ENCODE measurements at places on chromosomes 2 and 18.

DNA sequence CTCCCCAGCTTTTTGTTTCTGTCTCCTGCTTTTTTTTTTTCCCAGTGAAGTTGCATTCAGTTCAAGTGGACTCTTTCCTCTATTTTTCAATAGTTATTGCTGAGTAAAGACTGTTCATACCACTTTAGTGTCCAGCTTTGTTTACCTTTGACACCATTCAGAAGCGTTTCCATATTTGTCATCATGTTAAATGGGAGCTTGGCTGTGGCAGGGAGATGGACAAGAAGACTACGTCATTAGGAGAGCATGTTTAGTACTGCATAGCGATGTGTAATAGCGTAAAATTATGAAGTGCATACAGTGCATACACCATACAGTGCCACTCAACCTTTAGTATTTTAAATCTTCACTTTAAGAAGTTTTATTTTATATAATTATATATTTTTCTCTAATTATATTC is 655.9 kb downstream of the DCC start:
- DNase-seq = peak; percentile 63

GRCh38 chr2:20164734-20165478 is 60.0 kb downstream of the SDC1 start:
- no peak for DNase-seq

GRCh38 chr2:6297238-6297637 is 568.5 kb downstream of the CMPK2 start:
- no peak for DNase-seq

DNA sequence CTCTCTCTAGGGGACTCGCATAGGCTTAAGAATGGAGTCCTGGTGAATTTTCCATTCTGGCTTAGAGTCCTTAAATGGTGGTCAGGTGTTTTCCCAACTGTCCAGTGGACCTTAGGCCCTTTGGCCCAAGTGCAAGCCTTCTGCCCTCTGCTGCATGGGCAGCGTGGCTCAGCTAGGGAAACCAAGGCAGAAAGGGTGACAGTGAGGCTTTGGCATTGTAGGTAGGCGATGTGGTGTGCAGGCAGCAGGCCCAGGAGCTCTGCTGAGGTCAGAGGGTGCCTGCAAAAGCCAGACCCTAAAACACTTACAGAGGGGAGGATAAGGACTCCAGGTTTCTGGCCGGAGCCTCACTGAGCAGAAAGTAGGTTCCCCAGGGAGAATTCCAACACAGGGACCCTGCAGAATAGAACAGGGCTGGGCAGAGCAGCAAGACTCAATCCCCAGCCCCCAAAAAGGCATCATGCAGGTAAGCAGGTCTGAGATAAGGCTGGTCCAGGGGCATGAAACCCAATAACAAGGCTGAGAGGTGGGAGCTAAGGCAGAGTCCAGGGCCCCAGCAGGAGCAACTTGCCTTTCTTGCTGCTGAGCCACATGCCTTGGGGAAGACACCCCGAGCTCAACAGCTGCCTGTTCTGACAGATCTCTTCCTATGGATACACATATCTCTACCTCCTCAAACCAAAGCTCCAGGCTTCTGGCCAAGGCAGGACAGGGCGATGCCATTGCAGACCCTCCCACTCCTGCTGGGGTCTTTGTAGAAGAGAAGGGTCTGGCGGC is 199.7 kb downstream of the TNS1 start:
- no peak for DNase-seq

DNA sequence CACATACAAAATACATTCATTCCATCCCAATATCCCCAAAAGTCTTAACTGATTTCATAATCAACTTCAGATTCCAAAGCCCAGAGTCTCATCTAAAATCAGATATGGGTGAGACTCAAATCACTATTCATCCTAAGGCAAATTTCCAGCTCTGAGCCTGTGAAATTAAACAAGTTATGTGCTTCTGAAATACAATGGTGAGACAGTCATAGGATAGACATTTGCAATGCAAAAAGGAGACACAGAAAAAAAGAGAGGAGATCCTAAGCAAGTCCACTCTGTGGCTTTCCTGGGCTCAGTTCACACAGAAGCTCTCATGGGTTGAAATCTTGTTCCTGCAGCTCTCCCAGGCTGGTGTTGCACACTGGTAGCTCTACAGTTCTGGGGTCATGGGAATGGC is 18.3 kb downstream of the ZNF892 start:
- DNase-seq = no peak

DNA sequence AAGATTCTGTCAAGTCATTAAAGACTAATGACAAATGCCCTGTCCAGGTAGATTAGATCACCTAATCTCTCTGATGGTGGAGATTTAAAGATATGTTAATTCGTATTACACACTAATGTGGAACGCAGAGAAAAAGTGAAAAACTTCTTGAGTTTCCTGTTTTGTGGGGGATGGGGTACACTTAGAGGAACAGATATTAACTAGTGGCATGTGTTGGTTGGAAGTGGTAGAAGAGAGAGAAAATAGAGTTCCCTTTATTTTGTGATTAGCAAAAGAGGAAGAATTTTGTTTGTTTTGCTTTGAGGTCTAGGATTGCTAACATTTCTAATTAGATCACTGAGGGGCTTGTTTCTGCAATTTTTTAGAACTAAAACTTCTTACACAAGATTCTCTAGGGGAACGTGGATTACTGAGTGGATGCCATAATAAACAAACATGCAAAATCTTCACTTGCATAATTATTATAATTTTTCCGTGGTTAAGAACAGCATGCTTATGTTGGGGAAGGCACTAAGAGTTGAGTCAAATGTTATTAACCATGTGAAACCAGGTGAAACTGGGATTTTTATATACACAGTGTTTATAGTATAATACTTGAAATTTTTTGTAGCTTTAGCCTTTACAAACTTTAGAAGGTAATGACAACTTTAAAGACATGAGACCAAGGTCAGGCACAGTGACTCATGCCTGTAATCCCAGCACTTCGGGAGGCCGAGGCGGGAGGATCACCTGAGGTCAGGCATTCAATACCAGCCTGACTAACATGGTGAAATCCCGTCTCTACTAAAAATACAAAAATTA is 97.4 kb upstream of the STK17B start:
- no peak for DNase-seq

DNA sequence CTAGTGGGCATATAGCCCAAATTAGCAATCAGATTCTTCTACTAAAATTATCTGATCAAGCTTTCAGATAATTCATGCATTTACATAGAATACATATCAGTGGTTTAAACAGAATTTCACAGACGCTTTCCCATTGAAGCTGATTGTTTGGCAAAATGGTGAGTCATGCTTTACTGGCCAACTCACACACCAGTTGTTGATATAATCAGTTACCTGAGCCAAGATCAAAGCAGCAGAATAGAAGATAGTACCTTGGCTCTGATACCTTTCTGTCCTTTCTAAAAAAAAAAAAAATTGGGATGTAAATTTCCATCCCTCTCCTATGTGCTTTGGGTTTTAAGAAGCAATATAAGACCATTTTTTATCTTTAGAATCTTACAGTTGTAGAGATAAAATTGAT is 178.0 kb downstream of the MCFD2 start:
- peak; percentile 62 for DNase-seq

- no peak for DNase-seq
These were observed 75.4 kb upstream of the IGFBP5 start for GRCh38 chr2:216770717-216771116.

DNA sequence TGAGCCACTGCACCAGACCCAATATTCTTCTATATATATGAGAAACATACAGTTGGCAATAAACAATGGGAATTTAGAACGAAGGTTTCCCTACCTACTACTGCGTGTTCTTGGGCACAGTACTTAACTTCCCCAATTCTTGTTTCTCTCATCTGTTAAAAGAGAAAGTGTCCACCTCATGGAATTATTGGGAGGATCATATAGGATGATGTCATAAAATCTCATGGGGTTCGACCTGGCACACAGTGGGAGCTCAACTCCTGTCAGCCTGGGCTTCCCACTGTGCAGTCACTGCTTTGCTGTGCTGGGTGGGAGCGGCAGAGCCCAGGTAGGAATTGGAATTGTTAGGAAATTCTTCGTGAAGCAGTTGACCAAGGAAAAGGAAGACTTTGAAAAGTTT is 203.3 kb downstream of the SH3BP4 start:
- no peak for DNase-seq

- DNase-seq = no peak
These were observed 26.9 kb downstream of the MBP start for GRCh38 chr18:77105680-77106079.
